ENCODE measurements at places on chromosomes 12 and 14.

DNA sequence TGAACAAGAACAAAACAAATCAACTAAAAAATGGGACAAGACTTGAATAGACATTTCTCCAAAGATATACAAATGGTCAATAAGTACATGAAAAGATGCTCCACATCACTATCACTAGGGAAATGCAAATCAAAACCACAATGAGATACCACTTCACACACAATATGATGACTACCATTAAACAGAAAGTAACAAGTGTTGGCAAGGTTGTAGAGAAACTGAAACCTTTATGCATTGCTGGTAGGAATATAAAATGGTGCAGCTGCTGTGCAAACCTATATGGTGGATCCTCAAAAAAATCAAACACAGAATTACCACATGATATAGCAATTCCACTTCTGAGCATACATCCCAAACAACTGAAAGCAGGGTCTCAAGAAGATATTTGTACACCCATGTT, 5.2 kb downstream of the SMAGP start:
- no peak for DNase-seq

GRCh38 chr14:22384167-22384549, 204.9 kb downstream of the DAD1 start:
- no peak for DNase-seq

GRCh38 chr14:65237941-65238340, 135.6 kb upstream of the MAX start:
- DNase-seq = no peak

DNA sequence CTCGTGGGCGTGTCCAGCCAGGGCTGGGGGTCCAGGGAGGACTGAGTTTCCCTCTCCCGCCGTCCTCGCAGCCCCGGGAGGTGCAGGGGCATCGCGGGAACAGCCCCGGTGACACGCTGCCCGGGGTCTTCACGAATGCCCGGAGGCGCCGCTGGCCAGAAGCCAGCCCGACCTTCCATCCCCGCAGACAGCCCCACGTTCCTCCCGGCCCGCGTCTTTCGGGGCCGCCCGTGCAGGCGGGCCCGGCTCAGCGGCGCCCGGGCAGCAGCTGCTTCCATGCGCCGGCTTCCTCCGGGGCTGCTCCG, 827 bp upstream of the TEDC1 start:
- DNase-seq = no peak

DNA sequence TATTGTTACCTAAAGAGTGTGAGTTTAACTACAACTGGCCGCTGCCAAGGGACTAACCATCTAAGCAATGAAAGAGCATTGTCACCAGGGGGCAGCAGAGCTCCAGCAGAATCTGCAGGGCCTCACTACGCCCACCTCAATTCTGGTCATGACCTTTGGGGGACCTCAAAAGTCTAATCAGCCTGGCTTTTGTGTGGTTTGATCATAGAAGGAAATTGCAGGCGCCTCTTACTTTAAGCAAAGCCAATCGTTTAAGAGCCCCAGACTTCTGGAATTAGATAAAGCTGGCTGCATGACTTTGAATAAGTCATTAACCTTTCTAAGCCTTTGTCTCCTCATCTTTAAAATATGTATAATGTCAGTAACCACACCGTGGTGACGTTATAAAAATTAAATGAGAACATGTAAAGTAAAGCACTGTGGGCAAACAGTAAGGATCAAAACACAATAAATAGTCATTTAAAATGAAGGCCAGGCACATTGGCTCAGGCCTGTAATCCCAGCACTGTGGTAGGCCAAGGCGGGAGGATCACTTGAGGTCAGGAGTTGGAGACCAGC, 58.6 kb downstream of the TBX3 start:
- no peak for DNase-seq

- DNase-seq = no peak
Measured at GRCh38 chr12:28645436-28645835, 455.2 kb downstream of the CCDC91 start.

DNA sequence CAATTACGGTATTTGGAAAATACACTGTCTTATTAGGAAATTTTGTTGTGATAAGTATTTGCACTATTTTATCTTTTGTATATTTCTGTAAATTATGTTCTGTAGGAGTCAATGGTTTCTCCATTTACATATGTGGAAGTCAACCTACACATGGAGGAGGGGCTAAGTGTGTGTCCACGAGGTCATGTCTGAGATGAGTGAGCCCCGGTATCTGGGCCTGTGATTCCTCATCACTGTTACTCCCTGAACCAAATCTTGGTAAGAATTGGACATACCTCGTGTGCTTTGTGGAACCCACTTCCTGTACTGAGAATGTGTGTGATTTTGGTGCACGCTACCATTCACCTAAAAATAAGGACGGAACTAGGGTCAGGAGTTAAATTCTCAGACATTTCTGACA, 1105.5 kb downstream of the TMEM121 start:
- no peak for DNase-seq

- no peak for DNase-seq
Measured at GRCh38 chr14:36521598-36522345, 1.7 kb upstream of the NKX2-1 start.

GRCh38 chr12:18158774-18159557, 69.0 kb upstream of the RERGL start:
- DNase-seq = no peak

GRCh38 chr12:47838286-47838931, 18.7 kb upstream of the HDAC7 start:
- no peak for DNase-seq

DNA sequence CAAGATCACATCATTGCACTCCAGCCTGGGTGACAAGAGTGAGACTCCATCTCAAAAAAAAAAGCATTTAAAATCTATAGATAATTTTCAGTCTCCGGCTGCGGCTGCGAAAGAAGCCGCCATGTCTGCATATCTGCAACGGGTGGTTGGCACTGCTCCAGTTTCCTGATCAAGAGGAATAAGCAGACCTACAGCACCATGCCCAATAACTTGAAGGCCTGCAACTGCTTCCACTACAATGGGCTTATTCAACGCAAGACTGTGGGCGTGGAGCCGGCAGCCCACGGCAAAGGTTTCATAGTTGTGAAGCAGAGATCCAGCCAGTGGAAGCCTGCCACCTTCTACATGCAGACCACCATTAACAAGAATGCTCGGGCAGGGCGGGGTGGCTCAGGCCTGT, 30.6 kb upstream of the EID3 start:
- DNase-seq = no peak

- no peak for DNase-seq
Measured at GRCh38 chr12:107485731-107486130, 199.9 kb upstream of the PWP1 start.

- DNase-seq = no peak
Measured at GRCh38 chr12:9756170-9756569, 4.5 kb downstream of the CD69 start.

DNA sequence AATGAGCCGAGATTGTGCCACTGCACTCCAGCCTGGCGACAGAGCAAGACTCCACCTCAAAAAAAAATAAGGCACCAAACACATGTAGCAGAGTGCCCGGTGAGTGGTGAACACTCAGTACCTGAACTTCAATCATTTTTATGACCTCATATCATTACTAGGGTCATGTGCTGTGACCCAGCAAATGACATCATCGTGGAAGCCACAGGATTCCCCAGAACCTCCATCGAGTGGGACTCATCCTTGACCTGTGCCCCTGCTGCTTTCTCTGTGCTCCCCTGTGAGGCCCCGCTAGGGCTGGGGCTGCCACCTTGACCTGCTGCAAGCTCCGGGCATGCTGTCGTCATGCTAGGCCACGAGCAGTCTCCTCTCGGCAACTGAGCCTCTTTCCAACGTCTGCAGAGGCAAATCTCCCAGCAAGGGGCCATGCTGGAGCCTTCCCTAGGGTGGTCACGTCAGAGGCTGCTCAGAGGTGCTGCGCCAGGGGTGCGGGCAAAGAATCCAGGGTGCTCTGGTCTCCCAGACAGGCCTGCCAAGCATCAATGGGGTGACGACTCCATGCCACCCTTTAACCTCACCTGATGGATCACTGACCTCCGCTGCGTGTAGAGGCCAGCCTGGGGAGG, 18.5 kb downstream of the GLTP start:
- DNase-seq = no peak

DNA sequence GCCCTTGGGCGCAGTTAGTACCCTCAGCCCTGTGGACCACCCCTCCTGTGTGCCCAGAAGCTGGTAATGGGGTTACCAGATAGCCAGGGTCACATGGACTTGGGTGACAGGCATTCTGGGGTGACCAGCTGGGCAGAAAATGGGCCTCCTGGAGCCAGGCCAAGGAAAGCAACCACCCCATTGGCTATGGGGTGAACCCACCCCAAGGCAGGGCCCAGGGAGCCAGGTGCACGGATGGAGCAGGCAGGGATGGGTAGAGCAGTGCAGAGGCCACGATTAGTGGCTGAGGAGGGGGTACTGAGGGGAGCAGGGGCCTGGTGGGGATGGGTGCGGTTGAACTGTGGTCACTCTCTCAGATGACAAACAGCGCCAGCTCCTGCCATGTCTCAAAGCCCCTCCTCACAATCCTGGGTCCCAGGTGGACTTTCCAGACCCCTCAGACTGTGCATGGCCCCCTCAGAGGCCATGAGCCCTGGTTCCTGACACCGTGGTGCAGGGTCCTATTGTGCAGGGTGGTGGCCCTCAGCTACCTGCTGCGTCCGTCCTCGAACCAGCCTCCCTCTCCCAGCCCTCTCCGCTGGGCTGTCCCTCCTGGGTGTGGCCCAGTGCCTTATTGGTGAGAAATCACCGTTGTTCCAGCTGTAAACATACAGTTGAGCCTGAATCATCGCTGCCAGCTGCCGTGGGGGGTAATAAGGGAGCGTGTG, 23.4 kb upstream of the BEGAIN start:
- DNase-seq = no peak

DNA sequence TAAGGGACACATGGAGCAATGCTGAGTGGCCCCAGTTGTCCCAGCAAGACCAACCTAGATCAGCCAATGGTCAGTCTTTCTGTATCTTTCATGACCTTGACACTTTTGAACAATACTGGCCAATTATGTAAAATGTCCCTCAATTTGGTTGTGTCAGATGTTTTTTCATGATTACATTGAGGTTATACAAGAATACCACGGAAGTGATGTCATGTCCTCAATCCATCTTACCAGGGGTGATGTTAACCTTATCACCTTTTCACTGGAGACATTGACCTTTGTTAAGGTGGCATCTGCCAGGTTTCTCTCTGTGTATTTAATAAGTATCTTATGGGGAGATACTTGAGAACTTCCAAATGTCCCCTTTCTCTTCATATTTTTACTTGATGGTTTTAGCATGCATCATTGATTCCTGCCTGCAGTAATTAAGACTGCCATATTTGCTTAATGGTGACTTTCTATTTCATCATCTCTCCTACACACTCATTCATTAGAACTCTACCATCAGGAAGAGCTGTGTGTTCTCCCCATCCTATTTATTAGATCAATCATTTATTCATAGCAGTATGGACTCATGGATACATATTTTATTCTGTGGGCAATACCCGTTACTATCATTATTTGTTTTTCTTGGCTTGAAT, 64.7 kb upstream of the RFLNA start:
- no peak for DNase-seq

GRCh38 chr12:100391856-100392255, 35.0 kb downstream of the SLC17A8 start:
- DNase-seq = no peak

GRCh38 chr14:60807247-60807646, 72.7 kb downstream of the MNAT1 start:
- DNase-seq = no peak

- DNase-seq = no peak
Measured at GRCh38 chr14:83923842-83924241, 1606.1 kb upstream of the FLRT2 start.

DNA sequence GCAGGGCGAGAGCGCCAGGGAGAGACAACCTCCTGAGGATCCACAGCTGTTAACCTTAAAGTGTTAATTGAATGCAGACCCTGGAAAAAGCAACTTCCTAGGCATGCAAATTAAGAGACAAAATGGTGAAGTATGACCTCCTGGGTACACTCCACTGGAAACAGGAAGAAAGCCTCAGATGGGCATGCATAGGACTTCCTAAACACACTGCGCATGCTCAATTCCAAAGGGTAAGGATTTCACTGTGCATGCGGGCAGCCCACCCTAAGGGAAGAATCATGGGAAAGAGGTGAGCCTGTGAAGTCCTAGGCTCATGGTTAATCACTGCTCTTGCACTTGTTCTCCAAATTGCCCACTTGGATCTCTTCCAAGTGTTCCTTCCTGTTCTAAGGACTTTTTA, 80.5 kb upstream of the CAPRIN2 start:
- no peak for DNase-seq

- no peak for DNase-seq
Measured at GRCh38 chr12:21725731-21726130, 48.8 kb downstream of the KCNJ8 start.

DNA sequence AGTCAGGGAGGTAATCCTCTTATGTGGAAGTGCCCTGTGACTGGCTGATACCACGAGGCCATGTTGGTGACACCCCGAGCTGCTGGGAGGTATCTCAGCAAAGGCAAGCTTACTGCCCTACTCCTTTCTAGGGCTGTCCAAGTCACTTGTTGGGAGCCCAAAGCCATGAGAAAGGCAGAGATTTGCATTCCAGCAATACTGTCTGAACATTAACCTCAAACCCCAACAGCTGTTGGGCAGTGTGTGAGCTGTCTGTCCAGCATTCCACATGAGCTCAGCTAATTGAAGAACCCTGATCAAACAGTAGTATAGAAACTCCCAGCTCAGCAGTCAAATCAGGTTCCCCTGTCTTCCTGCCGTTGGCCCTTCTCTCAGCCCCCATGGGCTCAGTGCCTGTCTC, 9.2 kb downstream of the ABHD4 start:
- DNase-seq = no peak

DNA sequence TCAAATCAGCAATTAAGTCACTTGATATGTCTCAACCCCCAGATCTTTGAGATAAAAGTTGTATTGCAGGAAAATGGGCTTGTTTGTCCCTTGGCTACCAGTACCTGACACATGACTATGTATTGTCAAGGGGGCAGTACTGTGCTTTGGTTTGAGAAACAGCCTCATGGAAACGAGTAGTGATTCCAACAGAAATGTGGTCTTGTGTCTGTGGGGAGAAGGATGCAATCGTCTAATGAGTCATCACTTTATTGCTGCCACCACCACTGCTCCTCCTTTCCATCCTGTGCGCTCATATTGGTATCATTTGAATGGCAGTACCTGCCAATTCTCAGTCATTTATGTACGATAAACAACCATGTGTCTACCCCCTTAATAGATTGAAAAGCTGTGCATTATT, 72.8 kb upstream of the ARHGAP5 start:
- no peak for DNase-seq

DNA sequence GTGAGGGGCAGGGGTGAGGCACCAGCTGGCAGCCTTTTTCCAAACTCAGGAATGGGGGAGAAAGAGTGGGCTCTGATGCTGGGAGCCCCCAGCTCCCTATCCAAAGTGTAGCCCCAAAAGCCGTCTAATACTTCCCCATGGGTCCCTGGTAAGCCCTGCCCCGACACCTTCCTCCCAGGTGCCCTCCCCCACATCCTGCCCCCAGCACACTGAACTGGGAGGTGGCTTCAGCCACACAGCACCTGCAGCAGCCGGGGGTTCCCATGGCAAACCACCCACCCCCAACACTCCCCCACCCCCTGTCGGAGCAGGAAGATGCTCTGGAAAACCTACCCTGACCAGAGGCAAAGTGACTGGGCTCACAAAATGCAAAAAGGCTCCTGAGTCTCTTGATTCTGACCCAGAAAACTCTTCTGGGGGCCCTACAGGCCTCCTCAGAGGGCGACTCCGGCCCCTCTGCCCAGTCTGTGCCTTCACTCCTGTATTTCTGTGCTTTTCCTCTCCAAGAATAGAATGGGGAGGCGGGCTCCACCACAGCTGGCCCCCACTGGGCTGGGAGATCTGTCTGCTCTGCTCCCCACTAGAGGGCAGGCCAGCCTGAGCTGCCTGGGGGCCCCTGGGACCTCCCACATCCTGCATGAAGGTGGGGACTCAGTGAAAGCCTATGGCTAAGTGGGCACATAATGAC, 81.6 kb downstream of the ITPK1 start:
- no peak for DNase-seq

- DNase-seq = no peak
Measured at GRCh38 chr12:51953864-51954263, 2.4 kb downstream of the ACVR1B start.
